Endothelial cell (in vitro differentiated cells): ENCODE measurements at places on chromosomes 12 and 14. TPM values are rescaled to one million over a fixed set of nuclear protein-coding genes. Genes with fewer than 3 reads are reported as not detected.

DNA sequence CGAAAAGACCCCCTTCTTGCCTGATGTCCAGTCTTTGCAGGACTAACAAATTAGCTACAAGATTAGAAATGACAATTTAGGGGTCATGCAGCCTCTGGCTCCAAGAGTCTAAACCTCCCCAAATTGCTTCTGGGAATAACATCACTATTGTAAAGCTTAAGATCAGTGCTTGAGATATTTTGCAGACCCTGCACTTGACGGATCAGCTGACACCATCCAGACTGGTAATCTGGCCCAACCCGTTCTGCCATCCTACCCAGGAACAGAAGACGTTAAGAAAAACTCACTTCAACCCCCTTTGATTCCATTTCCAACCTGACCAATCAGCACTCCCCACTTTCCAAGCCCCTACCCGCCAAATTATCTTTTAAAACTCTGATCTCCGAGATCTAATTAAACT lies 236.7 kb upstream of the KRR1 start:
- no peak for DNase-seq

GRCh38 chr12:119296535-119296934 lies 38.0 kb upstream of the CCDC60 start:
- no peak for DNase-seq

DNA sequence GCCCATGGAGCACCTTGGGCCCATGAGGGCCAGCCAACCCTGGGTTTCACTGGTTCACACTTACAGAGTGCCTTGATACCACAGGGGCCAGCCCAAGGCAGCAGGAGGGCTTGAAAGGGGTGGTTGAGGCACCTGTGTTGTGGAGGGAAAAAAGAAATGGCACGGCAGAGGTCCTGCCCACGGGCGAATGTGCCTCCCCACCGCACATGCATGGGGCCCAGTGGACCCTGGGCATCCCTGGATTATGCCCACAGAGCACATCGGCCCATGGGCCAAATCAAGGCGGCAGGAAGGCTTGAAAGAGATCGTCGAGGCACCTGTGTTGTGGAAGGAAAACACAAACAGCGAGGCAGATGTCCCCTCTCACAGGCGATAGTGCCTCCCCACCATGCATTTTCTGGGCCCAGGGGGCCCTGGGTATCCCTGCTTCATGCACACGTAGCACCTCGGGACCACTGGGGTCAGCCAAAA lies 378.1 kb downstream of the ALG10 start:
- DNase-seq, result no peak

DNA sequence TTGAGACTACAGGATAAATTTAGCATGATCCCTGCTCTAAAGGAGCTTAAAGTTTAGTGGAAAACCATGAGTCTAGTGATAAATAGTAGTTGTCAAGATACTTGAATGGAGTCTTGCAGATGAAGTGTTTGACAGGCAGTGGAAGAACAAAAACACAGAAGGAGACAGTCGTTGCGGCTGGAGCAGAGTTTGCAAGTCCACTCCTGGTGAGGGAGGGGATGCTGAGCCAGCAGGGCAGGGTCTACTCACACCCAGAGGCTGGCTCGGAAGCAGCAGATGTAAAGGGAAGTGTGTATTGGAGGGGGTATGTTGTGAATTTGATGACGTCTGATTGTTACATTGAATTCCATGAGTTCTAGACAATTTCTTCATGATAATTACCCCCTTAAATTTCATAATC lies 61.3 kb downstream of the TRAF3 start:
- no peak for DNase-seq

GRCh38 chr12:106840243-106840642 lies 65.8 kb downstream of the RIC8B start:
- no peak for DNase-seq

GRCh38 chr14:74425525-74426201 lies 347 bp downstream of the SYNDIG1L start:
- DNase-seq, result peak; percentile 81

- no peak for DNase-seq
Observed at GRCh38 chr12:6437586-6437985, 7.2 kb upstream of the CD27 start.

- DNase-seq, result no peak
Observed at GRCh38 chr14:27863166-27863565, 903.4 kb upstream of the FOXG1 start.

GRCh38 chr14:47674543-47675465 lies 601 bp downstream of the MDGA2 start:
- DNase-seq, result peak; percentile 52

DNA sequence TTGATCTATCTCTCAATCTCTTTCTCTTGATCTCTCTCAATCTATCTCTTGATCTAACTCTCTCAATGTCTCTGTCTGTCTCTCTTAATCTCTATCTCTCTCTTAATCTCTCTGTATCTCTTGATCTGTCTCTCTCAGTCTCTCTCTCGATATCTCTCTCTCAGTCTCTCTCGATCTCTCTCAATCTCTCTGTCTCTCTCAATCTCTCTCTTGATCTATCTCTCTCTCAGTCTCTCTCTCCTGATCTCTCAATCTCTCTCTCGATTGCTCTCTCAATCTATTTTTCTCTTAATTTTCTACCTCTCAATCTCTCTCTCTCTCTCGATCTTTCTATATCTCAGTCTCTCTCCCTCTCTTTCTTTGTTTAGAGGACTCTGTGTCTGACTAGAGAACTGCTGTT lies 126.7 kb downstream of the BCL11B start:
- no peak for DNase-seq

DNA sequence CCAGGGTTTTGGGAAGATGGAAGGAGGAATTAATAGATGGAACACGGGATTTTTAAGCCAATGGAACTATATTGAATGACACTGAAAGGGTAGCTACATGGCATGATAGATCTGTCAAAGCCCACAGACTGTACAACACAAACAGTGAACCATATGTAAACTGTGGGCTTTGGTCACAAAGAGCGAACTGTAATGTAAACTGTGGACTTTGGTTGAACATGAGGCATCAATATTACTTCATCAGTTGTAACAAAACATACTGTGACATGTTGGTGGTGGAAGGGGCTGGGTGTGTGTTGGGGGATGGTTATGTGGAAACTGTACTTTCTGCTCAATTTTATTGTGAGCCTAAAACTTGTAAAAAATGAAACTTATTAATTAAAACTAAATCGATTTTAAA lies 210.6 kb upstream of the HMGA2 start:
- DNase-seq, result no peak

- DNase-seq, result no peak
Observed at GRCh38 chr12:802242-803120, 50.1 kb downstream of the WNK1 start.

DNA sequence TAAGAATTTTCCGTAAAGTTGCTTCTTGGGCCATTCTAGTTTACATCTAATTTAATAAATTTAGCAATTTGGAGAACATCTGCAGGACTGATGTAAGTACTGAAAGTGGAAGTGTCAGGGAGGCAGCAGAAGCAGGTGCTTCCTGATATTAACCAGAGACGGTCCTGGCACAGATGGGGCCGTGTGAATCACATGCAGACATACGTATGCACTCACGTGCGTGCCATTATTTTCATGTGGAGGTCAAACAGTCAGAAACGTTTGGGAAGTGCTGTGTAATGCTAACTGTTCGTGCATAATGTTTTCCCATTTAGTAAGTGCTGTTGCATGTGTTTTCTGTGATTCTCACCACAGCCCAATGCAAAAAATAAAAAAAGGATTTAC lies 87.8 kb upstream of the DYNC1H1 start:
- no peak for DNase-seq

DNA sequence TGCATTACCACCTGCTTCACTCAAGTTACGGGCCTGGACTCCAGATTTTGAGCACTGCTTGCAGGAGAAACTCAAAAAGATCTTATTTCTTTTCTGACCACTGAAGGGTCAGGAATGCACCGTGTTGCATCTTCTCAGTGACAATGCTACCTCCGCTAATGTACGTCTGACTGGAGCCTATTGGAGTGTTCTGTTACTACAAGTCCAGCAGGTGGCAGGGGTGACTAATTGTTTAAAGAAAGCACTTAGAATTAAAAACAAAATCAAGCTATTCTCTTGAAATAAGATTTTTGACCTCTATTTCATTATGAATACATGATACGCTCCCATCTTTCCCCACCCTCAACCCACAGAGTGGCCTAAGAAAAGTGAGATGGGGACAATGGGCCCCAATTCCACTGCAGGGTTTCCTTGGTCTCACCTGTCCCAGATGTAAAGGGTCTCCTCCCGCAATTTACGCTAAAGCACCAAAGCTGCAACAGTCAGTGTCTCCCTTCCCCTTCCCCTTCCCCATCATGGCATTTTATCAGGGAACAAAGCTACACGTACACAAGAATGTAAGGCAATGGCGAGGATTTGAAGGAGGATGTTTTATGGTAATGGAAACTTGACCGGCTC lies 2.2 kb downstream of the TBPL2 start:
- DNase-seq, result peak; percentile 17

RASSF8 gene
- total RNA-seq, result 87.2 TPM

HCAR2 gene
- not detected for total RNA-seq

RASSF9 gene
- total RNA-seq, result 2.2 TPM

INSM2 gene
- total RNA-seq, result not detected

ERO1A gene
- total RNA-seq, result 32.2 TPM

TMEM19 gene
- total RNA-seq, result 22.0 TPM

GUCY2C gene
- 0.36 TPM for total RNA-seq

RAD9B gene
- 0.54 TPM for total RNA-seq

C3AR1 gene
- total RNA-seq, result 0.49 TPM

LGR5 gene
- 1.1 TPM for total RNA-seq
